ENCODE measurements at places on chromosomes 1 and 21.

DNA sequence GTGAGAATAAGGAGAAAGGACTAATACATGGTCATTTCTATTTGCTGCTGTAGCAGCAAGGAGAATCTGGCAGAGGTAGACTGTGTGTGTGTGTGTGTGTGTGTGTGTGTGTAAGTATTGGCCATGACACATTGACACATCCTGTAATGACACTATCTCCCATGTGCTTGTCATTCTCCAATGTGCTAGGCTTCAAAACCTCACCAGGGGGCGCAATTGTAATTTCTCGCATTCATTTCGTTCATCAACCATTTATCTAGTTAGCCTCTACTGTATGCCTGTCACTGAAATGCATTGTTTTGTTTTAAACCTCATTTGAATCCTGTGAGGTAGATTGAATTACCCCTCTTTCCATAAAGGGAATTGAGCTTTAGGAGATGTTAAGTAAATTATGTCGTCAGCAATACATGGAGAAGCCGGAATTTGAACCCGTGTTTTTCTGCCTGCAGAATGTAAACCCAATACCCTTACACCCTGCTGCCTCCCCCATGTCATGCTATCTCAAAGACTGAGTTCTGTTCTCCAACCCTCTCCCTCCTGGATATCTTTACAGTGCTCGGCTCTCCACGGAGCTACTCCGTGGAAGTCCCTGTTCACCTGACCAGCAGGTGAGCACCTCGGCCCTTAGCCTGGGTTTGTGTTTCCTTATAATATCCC, 100.8 kb downstream of the UCK2 start:
- DNase-seq, result no peak

GRCh38 chr1:50562106-50562505, 138.9 kb upstream of the DMRTA2 start:
- DNase-seq, result no peak

DNA sequence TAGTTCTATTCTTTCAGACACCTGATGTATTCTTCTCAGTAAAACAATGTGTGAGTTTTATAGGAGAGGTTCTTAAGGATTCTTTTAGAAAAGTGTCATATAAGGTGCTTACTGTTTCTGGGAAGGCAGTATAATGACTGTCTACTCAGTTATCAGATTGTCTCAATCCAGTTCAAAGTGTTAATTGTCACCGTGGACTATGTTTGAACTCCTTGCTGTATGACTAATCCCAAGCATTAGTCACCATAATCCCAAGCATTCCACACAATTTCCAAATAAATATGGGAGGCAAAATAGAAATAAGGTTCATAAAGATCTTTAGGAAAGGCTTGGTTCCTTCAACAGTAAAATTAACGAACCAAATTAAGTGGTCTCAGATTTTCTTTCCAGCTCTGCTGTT, 342.1 kb upstream of the NR5A2 start:
- no peak for DNase-seq

DNA sequence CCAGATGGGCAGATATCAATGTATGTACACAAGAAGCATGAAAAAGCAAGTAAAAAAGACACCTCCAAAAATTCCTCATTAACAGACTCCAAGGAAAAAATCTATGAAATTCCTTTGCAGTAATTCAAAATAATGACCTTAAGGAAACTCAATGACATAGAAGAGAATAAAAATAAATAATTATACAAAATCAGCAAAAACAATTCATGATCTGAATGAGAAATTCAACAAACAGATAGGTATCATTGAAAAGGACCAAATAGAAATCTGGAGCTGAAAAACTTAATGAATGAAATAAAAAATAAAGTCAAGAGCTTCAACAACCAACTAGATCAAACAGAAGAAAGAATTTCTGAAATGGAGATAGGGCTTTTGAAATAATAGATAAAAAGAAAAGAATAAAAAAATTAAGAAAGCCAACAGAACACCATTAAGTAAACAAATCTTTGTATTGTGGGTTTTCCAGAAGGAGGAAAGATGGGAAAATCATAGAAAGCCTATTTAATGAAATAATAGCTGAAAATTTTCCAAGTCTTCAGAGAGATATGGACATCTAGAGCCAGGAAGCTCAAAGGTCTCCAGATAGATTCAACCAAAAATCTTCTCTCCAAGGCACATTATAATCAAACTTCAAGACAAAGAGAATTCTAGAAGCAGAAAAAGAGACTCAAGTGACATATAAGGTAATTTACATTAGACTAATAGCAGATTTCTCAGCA, 52.0 kb upstream of the KCNK1 start:
- no peak for DNase-seq

DNA sequence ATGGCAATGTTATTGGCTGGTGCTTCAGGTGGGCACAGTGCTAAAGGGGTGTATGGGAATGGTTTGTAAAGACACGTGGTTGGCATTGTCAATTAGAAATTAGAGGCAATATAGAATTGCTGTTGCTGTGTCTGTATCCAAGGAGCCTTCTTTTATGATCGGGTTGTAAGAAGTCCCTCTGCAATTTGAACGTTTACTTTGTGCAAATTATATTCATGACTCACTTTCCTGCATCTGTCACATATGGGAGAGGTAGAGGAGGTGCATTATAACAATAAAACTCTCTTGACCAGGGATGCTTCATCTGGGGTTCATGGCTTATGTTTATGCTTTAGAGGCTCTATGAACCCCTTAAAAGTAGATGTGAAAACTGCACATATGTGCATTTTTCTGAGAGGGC, 130.4 kb upstream of the DNAH14 start:
- no peak for DNase-seq

DNA sequence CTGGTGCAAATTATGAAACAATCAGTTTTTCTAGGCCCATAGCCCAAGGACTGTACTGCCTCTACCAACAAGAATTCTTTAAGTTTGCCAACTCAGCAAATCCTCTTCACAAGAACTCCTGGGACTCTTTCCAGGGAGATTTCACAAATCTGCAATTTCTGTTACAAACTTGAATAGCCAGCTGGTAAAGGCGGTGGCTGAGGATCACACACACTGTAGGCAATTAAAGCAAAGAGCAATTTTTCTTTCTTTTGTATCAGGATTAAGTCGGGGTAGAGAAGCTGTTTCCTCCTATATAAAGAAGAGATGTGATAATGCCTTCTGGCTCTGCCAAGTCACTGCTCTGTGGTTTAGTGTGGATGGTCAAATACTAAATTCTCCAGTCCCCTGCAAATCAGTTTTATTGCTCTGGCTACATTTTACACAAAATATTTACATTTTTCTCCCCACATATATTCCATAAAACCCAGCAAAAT, 1.7 kb downstream of the ALDH9A1 start:
- DNase-seq, result no peak

- no peak for DNase-seq
These were observed 145.5 kb downstream of the TIAM1 start for GRCh38 chr21:31198575-31198974.

DNA sequence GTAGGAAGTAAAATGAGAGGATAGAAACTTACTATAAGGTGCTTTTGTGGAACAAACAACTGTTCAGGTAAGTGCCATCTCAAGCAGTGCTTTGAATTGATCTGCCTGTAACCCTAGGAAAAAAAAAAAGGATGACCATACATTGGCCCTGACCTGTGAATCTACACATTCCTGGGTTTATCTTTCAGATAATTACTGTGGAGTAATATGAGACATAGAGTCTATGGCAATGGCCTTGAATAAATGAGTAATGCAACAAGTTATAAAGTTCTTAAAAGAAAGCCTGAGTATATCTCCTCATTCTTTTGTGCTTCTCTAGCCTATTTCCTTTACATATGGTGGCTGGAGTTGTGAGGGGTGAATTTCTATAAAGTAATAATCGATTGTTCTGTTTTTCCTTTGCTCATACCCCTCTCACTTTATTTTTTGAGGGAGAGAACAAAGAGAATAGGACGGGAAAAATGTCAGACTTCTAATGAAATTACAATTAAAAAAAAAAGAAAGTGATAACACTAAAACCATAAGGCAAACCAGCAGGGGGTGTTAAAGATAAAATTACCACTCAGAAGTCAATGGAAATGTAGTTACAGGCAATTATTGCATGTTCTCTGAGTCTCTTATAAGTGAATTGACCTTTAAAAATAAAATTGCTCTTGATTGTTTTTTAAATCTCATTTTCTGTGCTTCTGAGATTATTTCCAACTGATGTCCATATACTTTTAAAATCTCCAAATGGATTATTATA, 12.4 kb upstream of the ATP1A1 start:
- DNase-seq, result no peak

DNA sequence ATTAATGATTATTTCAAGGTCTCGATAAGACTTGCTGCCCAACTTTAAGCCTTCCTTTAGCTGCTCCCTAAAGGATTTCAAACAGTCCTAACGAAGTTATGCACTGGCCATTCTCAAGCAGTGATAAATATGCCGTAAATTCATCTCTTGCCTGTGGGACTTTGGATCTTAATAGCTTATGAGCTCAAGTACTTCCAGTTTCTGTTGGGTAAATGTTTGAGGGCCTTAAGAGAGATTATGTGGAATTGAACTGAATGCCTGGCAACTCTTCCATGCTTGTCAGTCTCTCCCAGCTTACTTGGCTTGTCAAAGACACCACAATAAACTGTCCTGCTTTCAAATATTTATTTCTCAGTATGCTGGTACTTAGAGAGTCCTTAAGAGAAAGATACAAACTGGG, 3.5 kb upstream of the OR10J4 start:
- DNase-seq, result no peak

DNA sequence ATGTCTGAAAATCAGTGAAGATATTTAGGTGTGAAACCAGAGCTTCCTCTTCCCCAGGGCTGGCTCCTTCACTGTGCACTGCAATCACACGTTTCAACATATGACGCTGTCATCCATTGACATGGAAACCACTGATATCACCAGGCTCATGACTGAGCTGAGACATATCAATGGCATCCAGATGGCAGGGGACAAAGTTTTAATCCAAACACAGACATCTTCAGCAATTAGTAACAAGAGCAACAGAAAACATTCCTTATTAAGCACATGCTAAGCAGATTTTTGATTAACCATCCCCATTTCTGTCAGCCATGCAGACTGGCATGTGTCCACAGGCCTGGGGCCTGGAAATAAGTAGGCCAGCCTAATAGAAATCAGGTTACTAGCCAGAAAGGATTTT, 108.0 kb upstream of the ADAR start:
- no peak for DNase-seq

- no peak for DNase-seq
These were observed 8.4 kb downstream of the RPS6KA1 start for GRCh38 chr1:26537951-26538352.

DNA sequence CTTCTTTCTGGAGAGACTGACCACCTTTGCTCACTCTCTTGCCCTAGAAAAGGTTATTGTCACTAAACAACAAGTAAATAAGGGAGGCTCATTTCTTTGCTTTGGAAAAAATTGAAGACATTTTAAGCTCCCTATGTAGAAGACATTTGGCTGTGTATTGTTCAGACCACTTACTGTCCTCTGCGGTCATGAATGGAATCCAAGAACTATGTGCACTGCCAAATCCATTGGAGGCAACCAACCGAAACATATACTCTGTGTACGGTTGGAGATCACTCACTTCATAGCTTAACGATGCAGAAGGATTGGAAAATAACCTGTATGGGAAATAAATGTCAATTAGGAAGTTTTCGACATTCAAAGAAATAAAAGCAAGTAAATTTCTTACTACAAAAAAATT, 332.8 kb downstream of the KCTD3 start:
- DNase-seq, result no peak

DNA sequence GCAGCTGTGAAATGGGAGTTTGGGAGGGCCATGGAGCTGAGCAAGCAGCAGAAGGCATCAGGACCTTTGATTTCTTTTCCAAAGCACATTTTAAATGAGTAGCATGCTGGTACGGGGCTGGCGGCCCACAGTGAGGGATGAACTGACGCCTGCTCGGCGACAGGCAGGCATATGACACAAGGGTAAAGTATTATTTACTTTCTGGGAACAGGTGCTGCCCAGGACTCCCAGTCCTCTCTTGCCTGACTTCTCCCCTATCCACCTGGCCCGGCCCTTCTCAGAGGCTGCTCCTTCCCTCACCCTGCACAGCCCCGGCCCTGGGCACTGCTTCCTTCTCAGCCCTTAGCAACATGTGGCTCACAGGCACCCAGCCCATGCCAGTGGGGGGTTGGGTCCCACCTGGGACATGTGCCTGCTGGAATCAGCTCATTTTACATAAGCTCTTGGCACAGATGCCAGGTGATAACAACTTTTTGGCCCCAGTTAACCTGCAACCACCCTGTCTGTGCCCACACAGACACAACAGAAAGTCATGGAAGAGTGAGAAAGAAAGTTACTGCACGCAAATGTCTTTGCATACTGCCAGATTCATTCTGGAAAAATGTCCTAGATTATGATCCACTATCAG, 112.3 kb upstream of the GADD45A start:
- DNase-seq, result no peak

DNA sequence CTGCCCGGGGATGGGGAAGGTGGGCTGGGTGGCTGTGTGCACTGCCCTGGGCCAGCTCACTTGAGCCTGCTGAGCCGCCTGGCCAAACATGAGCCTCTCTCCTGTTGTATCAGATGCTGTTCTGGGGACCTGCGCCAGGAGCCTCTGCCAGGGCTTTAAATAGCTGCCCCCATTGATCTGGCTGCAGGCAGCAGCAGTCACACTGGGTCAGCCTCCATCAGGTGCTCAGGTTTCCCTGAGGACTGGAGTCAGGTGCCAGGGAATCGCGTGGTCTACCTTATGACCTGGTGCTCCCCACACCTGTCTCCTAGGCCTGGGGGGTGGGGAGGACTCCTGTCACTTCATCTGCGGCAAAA, 700 bp upstream of the CCDC28B start:
- DNase-seq, result no peak

DNA sequence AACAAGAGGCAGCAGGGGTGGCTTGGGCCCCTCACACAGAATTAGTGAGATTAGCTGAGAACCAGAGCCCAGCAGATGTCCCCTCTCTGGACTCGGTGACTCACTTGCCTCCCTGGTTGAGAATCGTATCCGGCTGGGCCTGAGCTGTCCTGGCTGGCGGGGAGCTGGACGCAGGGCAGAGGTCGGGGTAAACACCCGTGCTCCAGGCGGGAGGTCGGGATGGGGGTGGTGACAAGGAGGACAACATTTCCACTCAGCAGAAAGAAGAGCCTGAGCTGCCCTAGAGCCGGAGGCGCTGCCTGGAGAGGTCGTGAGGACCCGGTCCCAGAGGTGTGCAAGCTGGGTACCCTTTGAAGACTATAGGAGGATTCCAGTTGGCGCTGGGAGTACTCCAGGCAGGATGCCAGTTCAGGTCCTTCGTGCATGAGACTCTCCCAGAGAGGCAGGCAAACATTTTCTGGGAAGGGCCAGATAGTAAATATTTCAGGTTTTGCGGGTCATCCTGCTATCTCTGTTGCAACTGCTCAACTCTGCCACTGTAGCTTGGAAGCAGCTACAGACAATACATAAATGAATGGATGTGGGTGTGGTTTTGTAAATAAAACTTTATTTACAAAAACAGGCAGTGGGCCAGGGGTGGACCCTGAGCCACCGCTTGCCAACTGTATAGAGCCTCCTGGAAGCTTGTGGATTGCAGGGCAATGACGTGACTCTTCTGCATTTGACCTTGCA, 116.8 kb upstream of the WNT4 start:
- DNase-seq, result no peak

Measured in stimulated activated CD8-positive, alpha-beta memory T cell treated with anti-CD3 and anti-CD28 coated beads, Interleukin-15, amount 100 ng/mL, for 1 hour (primary cell).